Stimulated activated memory B cell treated with anti-CD40 and anti-IgM and Interleukin-4, amounts not matched to agents 10 μg/mL and 1 μg/mL and 100 μg/mL, for 72 hours (primary cell): ENCODE measurements at places on chromosomes 1 and 21.

DNA sequence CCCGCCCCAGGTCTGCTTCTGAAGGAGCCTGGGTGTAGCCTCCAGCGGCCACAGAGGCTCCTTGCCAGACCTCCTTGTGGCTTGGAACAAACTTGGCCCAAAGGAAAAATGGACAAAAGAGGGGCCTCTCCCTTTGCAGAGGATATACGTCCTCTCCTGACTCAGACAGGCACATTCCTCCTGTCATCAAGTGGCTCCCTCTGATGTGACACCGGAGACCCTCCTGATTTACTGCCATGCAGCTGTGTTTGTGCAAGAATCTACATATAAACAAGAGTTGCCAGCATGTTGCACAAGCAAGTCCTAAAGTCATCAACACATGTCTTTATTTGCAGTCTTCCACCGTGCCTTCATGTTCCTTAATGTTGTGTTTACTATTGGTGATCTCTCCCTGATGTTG, 54.1 kb upstream of the F3 start:
- no peak for ATAC-seq

DNA sequence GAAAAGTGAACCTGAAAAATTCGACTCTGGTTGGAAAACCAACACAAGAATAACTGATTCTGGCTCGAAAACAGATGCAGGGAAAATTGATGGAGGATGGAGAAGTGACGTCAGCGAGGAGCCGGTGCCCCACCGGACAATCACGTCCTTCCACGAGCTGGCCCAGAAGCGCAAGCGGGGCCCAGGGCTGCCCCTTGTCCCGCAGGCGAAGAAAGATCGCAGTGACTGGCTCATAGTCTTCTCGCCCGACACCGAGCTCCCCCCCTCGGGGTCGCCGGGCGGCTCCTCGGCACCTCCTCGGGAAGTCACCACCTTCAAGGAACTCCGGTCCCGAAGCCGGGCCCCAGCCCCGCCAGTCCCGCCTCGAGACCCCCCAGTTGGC, 1.9 kb downstream of the RUSC1 start:
- ATAC-seq, result no peak

DNA sequence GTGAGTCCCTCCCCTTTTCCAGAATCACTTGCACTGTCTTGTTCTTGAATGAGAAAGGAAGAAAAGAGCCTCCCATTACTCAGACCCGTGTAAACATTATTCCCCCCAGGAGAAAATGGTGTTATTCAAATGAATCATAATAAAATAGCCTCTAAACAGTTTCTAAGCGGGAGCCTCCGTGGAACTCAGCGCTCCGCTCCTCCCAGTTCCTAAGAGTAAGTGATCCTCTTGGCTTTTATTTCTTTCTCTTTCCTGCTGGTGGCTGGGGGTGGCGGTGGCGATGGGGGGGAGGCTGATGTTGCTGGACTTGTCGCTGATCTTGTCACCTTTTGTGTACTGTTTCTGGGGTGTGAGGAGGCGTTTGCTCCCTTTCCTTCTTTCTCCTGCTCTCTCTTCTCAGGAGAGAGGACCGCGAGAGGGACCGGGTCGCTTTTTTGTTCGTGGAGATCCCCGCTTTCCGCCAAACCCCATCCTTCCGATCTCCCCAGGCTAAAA, 781 bp downstream of the PROX1 start:
- ATAC-seq, result no peak

GRCh38 chr1:54355931-54356679, 50.1 kb downstream of the SSBP3 start:
- peak; percentile 56 for ATAC-seq

DNA sequence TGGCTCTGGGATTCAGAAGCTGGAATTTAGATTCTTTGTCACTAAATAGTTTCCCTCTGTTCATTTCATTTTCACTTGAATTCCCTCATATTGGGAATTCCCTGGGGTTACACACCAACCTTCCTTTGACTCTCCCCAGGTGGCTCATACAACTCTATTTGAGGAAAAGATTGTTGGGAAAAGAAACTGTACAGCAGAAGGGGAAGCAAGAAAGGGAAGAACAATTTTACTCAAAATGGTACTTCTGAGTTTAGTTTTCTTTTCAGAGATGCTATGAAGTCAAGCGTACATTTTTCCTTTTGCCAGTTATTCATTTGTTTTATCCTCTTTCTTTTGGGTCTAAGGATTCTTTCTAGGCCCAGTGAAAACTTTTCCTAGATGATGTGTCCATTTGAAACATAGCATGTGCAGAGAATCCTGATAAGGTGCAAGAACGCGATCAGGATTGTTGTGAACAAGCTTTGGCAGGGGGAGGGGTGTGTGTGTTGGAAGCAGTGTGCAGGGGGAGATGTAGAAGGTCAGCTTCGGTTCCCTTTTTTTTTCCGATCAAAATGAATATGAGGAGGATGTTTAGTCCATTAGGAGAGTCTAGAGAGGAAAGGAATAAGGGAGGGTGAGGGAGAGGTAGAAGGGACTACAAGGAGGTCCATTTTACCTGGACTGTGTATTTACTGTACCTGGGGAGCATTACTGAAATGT, 26.8 kb upstream of the CD1D start:
- peak; percentile 53 for ATAC-seq

GRCh38 chr1:5974631-5975030, 17.6 kb downstream of the NPHP4 start:
- ATAC-seq, result no peak

DNA sequence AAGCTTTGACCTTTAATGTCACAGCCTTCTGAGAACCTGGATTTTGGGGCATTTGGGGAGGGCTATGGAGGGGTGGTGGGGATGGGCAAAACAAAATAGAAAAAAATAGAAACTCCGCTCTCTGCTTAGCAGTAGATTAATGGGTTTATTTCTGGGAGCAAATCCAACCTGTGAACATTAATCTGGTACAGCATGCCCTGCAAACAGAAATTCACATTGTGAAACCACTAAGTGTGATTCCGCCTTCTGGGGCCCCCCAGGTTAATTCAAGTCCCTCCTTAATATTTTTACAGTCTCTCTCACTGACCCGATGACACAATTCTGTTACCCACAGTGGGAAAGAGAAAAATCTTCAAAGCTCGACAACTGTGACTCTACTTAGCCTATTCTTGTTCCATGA, 76.4 kb downstream of the TIAM1 start:
- no peak for ATAC-seq

- ATAC-seq, result no peak
Observed at GRCh38 chr1:8937701-8938100, 8.0 kb upstream of the CA6 start.

DNA sequence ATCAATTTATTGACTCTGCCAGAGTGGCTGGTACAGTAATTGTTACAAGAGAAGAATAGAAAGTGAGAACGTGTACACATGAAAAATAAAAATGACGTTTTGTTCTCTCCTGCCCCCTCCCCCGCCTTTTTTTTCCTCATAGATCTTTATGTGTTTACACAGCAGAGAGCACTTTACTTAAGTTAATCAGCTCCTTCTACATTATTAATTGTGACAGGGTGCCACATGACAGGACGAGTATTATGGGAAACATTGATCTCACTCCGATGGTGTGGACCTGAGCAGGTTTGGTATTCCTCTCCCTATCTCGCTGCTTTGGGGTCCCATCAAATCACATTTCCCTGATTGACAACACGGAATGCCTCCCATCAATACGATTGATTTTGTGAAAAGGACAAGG, 285.7 kb downstream of the TM2D1 start:
- no peak for ATAC-seq

DNA sequence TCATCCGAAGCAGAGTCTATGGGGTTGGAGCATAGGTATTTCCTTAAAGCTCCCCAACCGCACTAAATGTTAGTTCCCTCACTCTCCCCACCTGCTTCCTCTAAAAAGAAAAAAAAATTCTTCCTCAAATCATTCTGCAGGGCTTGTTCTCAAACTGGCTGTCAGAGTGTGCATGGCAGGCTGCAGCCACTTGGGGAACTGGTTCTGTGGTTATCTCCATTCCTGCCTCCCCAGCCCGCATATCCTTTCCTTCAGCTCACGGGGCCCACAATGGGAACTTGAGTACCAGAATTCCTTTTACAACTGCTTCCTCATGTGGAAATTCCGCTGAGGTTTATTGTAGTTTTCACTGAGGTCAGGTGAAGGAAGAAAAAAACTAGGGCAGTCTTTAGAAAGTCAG, 159.2 kb downstream of the PIGK start:
- ATAC-seq, result no peak
